ENCODE measurements at places on chromosomes 6 and 20.

DNA sequence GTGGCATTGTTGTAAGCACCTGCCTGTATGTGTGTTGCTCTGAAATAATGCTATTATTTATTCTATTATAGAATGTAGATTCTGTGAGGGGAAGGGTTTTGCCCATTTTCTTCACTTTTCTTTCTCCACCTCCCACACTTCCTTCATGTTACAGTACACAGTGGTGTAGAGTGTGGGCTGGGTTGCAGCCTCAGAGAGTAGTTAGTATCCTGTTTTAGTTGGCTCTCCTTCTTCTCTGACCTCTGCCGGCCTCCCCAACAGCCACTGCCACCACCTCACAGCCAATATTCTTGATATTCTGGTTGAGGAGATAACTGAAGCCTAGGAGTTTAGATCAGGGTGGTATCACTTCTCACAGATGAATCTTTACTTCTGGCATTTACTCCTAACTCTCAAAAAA lies 143.4 kb downstream of the BCKDHB start:
- no peak for DNase-seq

DNA sequence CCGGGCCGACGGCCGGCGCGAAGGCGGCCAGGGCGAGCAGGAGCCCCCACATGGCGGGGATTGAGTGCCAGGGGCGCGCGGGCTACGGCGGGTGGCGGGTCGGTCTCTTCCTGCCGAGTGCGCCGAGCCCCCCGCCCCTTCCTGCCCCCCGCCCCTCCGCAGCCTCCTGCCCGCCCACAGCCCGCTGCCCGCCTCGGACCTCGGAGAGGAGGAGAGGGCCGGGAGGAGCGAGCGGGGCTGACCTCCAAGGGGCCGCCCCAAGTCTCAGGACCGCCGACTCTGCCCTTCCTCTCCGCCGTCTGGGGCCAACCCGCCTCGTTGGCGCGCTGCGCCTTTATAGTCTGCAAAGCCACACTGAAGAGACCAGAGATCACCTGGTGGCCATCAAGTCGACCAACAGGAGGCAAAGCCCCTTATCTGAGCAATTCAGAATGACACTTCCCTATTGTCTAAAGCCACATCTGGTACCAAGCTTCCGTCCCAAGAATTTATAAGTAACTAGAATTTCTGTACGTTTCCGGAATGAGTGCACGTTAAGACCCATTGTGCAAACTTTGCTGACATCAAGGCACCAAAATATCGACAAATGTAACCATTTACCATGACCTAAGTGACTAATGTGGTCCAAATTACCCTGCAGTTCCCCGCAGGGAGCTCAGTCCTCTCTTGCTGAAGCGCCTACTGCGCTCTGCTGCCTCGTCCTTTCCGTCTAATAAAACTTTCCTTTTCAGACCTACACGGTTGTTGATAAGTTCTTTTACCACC lies at the start of gene CPXM1:
CPXM1 (minus strand) TSS at position 107 of the 765 bp plus-strand sequence; CDS start at position 52, 55 bp downstream.
- DNase-seq = no peak

GRCh38 chr20:35171753-35172433 lies at the start of gene PROCR:
PROCR (plus strand) TSS chr20:35172072; CDS start chr20:35172155, 83 bp downstream.
- DNase-seq = no peak

DNA sequence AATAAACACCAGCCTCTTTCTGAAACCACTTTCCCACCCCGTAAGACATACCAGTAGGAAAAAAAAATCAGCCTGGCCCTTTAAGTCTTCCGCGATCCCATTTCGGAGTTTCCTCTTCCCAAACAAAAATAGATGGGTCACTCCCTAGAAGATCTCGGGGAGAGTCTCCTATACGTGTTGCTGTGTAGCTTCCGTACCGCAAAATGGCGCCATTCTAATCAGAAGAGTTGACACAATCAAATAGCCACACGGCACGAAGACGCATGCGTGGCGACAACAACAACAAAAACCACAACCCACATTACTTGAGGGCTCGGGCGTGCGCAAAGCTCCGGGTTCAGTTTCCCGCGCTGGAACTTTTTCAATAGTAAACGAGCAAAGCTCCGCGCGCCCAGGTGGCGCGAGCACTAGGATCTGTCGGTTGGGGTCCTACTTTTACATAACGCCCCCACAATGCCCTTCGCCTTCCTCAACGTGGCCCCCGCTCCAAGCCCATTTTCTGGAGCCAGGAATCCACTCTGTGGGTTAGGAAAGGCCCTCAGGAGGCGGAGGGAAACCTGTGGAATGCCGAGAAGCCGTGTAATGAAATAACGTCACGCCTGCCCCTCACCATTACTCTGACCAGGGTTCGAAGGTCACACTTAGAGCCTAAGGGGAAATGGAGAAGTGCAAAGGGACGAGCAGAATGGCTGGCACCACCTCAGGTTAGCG lies at the start of gene GPANK1:
GPANK1 (minus strand) TSS at position 208 of the 711 bp plus-strand sequence. CDS start 519 bp downstream, outside the sequence.
- peak; percentile 64 for DNase-seq

GRCh38 chr20:47304287-47304686 lies 52.2 kb downstream of the ZMYND8 start:
- no peak for DNase-seq

DNA sequence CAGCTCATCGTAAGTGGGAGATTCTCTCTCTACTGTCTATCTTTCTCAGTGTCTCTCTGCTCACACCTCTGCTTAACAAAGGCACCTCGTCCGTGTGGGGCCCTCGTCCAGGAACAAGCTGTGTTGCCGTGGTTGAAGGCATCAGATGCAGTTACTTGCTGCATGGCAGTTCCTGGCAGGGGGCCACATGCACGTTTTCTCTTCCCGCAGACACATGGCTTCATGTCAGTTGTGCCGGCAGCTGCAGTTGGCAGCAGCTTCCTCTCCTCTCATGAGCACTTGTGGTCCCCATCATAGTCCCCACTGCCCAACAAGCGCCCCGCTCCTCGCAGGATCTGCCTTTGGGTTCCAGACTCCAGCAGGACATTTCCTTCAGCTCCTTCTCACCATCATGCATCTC lies 7.1 kb upstream of the AFDN start:
- DNase-seq = no peak

DNA sequence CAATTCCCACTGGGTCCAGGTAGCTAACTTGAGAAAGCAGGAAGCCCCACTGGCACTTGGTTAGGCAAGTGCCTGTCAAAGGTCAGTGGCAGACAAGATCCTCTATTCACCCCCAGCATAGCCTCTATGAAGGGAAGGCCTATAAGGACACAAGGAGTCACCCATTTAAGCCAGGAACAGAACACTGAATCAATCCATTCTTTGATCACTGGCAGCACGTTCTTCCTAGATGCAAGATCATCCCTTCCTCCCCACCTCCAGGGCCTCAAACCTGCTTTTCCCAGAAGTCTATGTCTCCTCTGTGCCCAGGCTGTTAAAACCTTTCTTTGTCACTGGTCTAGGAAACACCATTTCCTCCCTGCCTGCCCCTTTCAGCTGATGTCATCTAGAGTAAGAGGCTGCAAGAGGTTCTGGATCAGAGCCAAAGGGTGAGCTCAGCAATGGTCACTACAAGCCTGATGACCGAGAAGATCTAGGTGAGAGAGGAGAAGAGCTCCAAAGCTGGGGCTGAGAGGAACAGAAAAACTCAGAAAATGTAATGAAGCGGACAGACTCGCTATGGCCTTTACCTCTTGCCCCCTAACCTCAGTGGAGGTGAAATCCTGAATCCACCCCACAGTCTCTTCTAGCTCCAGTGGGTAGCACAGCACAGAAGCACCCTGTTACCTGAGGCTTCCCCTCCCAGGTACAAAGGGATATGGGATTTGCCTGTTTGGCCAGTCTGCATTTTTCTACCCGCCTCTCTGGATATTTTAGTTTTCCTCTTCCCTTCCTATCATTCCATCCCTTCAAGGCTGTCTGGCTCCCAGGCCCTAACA lies 1.8 kb downstream of the GTPBP2 start:
- no peak for DNase-seq

- DNase-seq = no peak
Observed at GRCh38 chr6:111583986-111584385, 21.7 kb downstream of the TRAF3IP2 start.

- DNase-seq = no peak
Observed at GRCh38 chr20:44807051-44807683, 3.2 kb downstream of the RIMS4 start.

GRCh38 chr20:24842918-24843715 lies 106.0 kb upstream of the CST7 start:
- DNase-seq = no peak

GRCh38 chr20:48638546-48638945 lies 189.3 kb downstream of the PREX1 start:
- no peak for DNase-seq

- no peak for DNase-seq
Observed at GRCh38 chr6:4093288-4093687, 14.4 kb upstream of the FAM217A start.

- no peak for DNase-seq
Observed at GRCh38 chr20:24877652-24878051, 71.4 kb upstream of the CST7 start.

DNA sequence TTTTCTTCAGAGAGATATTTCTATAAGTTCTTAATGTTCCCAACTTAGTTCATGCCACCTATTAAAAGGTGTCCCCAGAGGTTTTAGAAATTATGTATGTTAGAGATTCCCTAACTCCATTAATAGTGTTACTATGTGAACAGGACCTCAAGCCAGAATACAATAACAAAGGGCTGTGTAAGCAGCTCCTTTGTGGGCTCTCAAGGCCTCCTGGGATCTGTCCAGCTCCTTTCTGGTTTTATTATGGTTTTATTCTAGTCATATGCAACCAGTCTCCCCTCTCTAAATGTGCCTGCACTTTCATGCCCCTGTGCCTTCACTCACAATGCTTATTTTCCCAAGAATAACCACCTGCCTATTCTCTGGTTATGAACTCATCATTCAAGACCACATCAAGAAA lies 22.7 kb downstream of the NRSN1 start:
- DNase-seq = no peak

DNA sequence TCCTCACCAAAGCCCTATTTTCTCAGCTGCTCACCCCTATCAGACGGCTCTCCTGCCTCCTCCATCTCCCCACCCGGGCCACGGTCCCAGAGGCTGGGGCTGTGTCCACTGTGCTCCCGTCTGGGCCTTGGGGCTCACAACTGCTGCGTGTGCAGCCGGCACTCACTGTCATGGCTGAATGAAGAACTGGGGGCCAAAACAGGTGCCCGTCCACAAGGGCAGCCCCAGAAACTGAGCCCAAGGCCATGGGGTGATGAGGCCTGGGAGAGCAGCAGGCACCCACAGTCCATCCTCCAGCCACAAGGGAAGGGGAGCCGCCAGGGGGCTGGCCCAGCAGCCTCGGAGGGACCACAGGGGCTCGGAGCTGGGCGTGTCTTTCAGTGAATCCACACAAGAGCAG lies 159.5 kb downstream of the DLL1 start:
- DNase-seq = no peak

DNA sequence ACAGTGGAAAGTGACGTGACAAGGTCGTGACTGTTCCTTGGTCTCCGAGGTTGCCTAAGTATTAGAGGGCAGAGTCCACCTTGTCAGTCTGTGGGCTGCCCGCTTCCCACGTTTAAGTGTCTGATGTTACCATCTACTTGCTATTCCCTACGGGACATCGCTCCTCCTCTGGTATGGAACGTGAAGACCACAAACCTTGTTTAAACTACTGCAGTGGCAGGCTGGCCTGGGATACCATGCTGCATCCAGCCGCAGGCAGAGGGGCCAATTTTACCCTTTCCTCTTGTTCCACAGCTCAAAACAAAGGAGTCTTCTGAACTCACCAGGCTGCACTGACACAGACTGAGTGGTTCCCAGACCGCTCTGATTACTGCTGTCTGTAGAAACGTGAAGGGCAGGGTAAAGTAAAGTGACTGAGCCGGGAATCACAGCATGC lies 275.9 kb downstream of the FOXC1 start:
- DNase-seq = no peak

DNA sequence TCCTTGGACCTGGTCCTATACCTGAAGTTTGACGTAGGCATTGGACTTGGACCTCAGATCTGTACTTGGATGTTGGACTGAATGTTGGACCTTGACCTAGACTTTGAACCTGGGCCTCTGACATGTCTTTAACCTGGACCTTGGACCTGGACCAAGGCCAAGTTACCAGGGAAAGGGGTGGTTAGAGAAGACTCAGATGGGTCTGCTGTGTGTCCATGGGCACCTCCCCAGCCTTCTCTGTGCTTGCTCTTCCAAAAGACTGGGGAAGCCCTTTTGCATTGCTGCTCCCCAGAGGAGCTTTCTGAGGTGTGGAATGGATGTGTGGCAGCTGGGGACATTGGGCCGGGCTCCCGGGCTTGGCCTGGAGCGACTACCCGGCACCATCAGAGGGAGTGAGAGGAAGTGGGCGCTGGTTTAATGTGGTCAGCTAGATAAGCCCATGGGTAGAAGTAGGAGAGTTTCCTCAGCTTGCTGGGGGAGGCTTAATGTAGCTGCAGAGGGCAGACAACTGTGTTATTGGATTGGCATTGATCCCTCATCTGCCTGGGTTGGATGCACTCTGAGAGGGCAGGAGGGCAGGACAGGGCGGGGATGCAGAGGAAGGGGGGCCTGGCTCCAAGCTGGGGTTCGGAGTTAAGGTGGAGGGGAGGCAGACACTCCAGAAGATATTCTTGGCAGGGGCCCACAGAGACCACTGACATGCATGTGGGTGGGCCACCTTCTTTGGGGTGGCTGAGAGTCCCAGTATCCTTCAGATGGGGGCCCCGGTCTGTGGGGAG lies 4.2 kb downstream of the SCRT2 start:
- no peak for DNase-seq

DNA sequence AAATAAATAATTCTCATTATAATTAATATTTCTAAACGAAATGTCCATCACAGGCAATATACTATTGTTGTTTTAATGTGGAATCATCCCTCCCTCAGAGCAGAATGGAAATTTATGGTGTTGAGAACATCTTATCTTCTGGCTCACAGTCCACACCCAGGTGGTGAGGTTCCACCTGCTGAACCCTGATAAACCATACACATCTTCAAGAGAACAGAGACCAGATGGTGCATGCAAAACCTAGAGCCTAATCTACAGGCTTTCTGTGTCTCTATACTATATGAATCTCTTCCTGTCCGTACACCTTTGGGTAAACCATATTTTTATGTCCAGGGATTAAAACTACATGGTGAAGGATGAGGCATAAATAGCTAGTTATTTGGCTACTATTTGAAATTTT lies 52.3 kb upstream of the UFL1 start:
- no peak for DNase-seq

GRCh38 chr20:52267418-52267817 lies 75.8 kb upstream of the ZFP64 start:
- no peak for DNase-seq

DNA sequence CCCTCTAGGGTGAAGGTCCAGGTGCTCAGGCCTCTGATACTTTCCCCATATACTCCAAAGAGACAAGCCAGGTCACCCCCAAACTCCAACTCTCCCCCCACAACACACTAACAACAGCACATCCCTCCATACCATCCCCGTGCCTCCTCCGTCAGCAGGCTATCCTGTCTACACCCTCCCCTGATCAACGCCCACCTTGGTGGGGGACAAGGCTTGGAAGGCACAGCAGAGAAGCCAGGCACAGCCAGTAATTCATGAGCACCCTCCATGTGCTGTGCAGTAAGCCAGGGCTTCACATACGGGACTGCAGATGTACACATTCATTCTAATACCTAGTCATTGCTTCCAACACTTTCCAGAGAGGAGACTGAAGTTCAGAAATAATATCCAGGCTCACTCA lies 57.6 kb downstream of the TRERF1 start:
- no peak for DNase-seq
